ENCODE measurements at places on chromosomes 6 and 20.

DNA sequence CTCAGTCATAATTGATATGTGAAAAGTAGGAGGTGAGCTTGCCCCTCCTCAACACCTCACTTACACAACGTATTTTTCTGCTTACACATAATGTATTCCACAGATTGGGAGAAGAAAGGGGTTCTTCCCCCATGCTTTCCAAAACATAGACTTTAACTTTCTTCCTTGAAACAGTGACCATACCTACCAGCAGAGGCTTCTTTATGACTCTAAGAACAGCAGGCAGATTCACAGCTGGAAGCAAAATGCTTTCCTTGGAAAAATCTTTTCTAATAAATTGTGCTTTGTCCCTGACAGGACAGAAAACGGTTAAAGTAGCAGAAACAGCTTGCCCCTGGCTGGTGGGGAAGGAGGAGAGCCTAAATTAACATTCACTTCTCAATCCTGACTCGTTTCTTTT, 629.1 kb upstream of the IMPG1 start:
- DNase-seq: no peak

GRCh38 chr6:30862156-30862875, 22.0 kb upstream of the DDR1 start:
- DNase-seq: no peak

GRCh38 chr6:105346052-105346451, 56.8 kb downstream of the PREP start:
- DNase-seq: no peak

DNA sequence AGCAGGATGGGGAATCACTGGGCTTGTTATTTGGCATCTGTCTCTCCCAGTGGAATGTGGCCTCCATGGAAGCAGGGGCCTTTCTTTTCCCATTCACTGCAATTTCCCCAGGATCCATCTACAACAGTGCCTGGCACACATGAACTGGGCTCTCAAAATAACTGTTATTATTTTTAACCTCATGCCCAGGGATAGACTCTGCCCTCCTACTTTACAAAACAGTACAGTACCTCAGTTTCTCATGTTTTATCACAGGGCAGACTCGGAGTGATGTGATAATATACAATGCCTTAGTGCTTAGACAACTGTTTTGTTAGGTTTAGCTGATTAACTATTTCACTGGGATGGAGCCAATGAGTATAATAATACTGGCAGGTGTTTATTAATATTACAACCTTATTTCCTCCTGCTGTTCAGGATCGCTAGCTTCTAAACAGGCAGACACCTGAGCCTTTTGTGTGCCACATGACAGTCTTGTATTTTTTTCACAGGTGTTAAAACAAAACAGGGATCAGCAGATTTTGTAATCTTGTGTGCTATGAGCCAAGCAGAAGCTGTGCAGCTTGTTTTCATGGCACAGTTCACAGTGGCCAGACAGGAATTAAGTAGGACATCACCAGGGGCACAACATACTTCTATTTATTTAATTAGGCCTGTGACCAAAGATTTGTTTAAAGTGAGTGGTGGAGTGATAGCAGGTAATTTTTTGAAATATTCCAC, 157.7 kb upstream of the EYA4 start:
- no peak for DNase-seq

DNA sequence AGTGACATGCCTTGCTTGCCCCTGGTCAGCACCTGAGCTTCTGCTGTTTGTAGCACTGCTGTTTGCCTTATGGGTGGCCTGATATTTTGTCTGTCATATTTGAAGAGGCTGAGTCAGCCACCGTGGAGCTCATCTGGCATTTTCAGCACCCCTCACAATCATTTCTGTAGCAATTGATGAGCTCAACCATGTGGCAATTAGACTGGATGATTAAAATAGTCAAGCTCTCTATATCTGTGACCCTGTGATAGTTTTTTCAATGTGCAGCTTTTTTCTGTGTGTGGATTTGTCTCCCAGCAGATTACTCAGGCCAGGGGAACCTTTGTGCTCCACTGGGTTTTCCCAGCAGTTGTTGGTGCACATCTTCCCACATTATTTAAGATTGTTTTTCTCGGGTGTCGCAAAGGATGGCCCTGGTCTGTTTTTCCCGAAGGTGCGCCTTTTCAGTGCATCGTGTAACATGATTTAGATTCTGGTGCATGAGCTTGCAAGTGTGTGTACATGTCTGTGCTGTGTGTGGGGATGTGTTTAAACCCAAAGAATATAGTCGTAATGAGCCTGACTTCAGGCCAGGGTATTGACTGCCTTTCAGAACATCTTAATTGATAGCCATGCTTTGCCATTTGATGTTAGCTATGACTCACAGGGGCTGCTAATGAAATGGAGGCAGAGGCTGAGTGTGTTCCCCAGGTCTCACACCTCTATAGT, 31.6 kb upstream of the GLP1R start:
- no peak for DNase-seq

- DNase-seq: no peak
Observed at GRCh38 chr6:73586416-73586974, 65.7 kb upstream of the EEF1A1 start.

- no peak for DNase-seq
Observed at GRCh38 chr6:139639507-139639906, 265.1 kb upstream of the CITED2 start.

GRCh38 chr20:4490045-4490444, 231.7 kb upstream of the PRND start:
- no peak for DNase-seq

- no peak for DNase-seq
Observed at GRCh38 chr20:9628141-9628540, 113.8 kb downstream of the LAMP5 start.

DNA sequence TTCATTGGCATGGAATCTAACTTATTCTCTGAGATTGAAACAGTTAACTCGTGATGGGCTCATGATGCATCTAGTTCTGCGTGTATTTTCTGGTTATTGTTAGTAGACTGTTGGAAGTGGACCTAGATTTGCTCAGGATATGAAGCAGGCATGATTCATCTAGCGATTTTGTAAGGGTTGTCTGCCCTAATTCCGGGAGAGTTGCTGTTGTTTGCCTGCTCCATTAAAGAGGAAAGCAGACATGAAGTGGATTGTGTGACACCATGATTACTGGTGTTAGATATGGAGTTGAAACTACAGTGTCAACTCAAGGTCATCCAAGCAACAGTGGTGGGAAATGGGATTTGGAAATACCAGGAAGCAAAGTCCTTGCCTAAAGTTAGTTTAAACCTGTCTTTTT, 41.0 kb downstream of the SOX4 start:
- DNase-seq: no peak

DNA sequence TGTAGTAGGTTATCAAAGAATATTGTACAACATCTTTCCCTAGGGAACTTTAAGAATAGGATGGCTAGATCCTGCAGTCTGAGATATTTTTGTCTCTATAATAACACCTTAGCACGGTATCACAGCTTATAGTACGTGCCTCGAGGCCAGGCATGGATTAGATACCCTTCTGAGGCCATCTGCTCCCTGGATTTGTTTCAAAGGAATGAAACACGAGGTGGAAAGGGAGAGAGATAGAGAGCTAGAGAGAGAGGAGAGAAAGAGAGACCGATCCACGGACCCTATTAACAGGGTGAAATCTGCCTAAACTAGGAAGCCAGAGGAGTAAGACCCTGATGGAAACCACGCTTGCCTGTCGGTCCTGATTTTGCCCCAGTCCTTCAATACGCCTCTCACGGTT, 92.5 kb downstream of the CD83 start:
- DNase-seq: no peak

- no peak for DNase-seq
Observed at GRCh38 chr6:3999800-4000661, 78.9 kb downstream of the FAM217A start.

DNA sequence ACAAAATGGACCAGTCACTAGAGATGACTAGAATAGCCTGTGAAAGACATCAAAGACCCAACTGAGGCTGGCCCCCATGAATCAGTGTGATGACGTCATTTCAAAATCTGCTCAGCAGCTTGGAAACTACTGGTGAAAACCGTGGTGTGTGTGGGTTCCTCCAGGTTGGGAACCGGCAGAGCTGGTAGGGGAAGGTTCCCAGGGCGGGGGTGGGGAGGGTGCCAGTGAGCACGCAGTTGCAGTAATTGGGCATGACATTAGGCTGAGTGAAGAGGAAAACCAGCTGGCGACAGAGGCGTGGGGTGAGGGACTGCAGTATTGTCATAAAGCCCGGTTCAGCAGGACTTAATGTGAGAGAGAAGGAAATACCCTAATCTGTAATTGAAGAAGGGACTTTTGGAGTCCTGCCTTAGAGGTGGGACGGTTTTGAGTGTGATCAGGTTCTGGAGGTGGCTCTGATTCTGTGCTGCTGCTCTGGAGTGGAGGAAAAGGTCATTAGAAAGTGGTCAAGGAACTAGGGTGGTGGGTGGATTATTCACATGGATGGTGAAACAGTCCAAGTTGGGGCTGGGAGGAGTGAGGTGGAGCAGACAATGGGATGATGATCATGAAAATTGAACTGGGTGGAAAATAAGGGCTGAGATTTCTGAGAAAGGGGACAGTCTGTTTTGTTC, 52.0 kb upstream of the MTHFD1L start:
- DNase-seq: peak; percentile 60

DNA sequence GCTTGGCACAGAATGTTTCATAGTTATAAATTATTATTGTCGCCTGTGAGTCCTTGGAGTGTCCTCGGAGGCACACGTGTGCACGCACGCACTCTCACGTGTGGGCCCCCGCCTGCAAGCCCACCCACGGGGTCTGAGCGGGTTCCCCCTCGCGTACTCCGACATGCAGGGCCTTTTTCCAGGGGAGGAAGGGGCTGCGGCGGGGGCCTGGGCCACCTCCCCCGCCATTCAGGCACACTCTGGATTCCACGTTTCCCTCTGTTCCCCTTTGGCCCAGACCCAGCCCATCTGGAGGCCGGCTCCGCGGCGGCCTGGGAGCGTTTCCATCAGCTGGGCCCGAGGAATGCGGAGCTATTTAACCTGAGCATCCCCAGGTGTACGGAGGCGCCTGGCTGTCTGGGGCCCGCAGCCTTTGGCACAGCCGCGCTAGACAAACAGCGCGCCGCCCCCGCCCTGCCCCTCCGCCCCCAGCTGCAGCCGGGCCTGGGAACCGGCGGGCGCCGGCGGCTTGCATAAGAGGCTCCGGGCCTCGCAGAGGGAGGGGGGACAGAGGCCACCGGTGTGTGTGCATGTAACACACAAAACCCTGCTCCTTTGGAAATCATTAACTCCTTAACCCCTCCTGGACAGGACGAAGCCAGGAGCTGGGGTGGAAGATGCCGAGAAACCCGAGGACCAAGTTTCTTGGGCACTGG, 3.3 kb downstream of the ID1 start:
- DNase-seq: no peak

DNA sequence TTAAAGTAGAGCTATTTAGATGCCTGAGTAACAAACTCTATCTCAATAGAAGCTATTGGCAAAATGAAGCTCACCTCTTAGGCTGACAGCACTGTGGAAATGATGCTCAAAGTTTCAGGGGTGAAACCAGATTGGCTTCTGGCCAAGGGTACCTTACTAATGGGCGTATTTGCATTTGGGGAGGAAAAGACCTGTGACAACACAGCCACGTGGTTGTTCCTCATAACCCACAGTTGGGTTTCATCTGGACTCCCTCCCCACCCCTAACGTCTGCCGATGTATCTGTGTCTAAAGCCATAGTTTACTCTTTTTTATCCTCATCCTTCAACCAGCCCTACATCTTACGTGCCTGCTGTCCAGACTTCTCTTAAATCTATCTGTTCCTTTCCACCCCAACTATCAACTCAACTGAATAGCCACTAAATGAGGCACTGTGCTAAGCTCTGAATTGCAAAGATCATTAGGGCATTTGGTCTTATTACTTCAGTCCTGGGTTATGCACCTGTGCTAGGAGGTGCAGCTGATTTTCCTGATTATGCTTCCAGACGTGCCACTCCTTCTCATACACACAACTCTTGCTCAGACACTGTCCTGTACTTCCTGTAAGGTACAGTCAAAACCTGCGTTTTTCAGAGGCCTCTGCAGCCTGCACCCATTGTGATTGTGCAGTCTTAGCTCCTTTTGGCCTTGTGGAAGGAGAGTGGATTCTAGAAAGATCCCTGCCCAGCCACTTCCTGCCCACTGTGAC, 80.6 kb upstream of the ARMC2 start:
- DNase-seq: no peak

DNA sequence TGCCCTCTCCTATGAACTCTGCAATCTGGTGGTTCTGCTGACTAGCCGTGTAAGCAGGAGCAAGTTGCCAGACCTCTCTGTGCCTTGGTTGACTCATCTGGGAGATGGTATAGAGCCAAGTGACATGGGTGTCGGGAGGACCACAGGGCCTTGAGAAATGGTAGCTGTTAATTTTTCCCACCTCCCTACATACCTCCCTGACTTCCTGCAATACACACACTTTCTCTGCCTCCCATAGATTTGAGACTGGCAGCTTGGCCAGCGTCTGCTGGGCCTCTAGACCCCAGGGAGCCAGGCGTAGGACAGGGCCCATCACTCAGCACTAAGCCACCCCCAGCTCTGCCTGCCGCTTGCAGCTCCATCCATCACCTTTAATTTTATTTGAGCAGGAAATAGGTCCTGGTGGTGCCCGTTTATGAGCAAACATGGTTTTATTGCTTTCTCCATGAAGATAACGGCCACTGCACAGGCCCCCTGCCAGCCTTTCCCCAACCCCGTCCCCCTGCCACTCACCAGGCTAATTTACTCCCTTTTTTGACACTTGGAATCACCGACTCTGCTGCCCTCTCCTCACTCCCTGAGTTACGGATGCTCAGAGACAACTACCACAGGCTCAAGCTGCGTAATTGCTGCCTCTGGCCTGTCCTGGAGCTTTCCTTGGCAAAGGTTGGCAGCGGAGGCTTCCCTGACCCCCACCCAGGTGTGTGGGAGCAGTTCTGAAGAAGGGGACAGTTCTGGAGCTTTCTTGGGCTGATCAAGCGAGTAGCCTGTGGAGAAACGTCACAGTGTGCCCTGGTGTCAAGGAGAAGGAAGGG, 11.1 kb downstream of the GLP1R start:
- no peak for DNase-seq

DNA sequence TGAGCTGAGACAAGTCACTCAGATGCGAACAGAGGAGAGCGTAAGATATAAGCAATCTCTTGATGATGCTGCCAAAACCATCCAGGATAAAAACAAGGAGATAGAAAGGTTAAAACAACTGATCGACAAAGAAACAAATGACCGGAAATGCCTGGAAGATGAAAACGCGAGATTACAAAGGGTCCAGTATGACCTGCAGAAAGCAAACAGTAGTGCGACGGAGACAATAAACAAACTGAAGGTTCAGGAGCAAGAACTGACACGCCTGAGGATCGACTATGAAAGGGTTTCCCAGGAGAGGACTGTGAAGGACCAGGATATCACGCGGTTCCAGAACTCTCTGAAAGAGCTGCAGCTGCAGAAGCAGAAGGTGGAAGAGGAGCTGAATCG, 9.5 kb upstream of the SNRNP48 start:
- no peak for DNase-seq

- DNase-seq: no peak
Observed at GRCh38 chr6:89670935-89671565, 32.5 kb upstream of the LYRM2 start.

- DNase-seq: no peak
Observed at GRCh38 chr20:8735674-8736073, 333.2 kb upstream of the PLCB4 start.

DNA sequence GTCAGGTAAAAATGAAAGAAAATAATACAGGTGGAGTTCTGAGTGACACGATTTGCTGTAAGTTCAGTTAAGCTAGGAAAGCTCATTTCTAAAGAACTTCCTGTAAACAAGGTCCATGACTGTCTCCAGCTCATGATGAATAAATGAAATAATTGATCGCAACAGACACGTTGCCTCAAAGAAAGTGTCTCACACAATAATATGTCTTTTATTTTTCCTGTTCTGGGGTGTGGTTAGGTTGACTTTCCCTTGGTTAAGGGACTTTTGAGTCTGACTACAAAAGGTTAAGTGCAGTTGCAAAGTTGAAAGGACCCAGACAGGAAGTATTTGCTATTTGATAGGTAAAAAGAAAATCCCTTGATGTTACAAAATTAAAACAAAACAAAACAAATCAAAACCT, 304.2 kb upstream of the PRDM1 start:
- DNase-seq: no peak

All from stimulated activated CD4-positive, alpha-beta T cell treated with anti-CD3 and anti-CD28 coated beads, Interleukin-4, amount 100 ng/mL, for 48 hours (primary cell).